T-helper 17 cell (primary cell): ENCODE measurements at places on chromosomes 7 and 10. TPM values are rescaled to one million over a fixed set of nuclear protein-coding genes. Genes with fewer than 3 reads are reported as not detected.

GRCh38 chr7:24572016-24572392 is 1.2 kb upstream of the PALS2 start:
- peaks cover 3% of the 10 kb centered on the region for H3K36me3 ChIP-seq
- H3K27ac ChIP-seq: peak overlapping the region; percentile 62
- no peak for DNase-seq
- H3K27me3 ChIP-seq: peaks cover 22% of the 10 kb centered on the region
- peak overlapping the region; percentile 92 for H3K4me3 ChIP-seq

Gene SPOCK2
- total RNA-seq: 603 TPM

Gene GRID1
- total RNA-seq: not detected

DNA sequence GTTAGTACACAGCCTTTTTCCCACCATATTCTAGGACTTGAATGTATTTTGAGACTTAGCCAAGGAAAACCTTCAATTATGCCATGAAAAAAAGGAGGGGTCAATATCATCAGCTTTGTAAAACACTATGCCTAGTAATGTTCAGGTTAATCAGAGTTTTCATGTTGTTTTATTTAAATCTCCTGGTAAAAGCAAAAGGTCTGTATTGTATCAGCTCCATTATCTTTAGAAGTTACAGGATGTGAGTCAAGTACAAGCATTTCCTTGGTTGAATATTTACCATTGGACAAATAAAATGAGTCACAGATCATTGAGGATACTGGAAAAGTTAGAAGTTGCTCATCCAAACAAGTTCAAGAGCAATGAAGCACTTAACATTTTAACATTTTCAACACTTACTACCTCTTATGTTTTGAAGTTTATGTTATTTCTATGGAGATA is 89.9 kb upstream of the CAPZA2 start:
- no peak overlapping the region for H3K27ac ChIP-seq
- peaks cover 45% of the 10 kb centered on the region for H3K27me3 ChIP-seq
- H3K36me3 ChIP-seq: no peaks in the 10 kb centered on the region
- H3K4me1 ChIP-seq: no peaks in the 10 kb centered on the region
- H3K4me3 ChIP-seq: no peak overlapping the region

Gene FOXL3
- not detected for total RNA-seq

Gene MINDY4
- total RNA-seq: 1.6 TPM

- no peak for DNase-seq
- H3K4me1 ChIP-seq: peaks cover 44% of the 10 kb centered on the region
- H3K4me3 ChIP-seq: no peak overlapping the region
- H3K27ac ChIP-seq: peak overlapping the region; percentile 43
Observed at GRCh38 chr10:35368485-35369048, 32.3 kb downstream of the CCNY start.

DNA sequence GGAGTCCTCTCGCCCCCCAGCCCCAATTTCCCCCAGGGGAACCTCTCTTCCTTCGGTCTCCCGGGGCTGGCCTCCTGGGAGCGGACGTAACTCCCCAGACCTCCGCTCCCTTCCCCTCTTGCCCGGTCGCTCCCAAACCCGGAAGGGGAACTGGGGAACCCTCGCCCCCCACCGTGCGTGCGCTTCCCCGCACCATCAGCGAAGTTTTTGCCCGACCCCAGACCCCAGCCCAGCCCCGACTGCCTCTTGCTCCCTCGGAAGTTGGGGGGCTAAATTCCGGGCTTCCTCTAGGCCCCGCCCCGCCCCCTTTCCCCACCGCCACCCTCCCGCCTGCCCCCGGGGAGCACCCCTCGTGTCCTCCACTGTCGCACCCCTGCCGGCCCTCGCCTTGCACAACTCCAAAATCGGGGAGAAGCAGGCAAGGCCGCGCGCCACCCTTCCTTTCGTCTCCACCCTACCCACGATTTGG is 436 bp downstream of the GNB2 start:
- H3K4me3 ChIP-seq: peak overlapping the region; percentile 98
- H3K36me3 ChIP-seq: peaks cover 4% of the 10 kb centered on the region
- peak overlapping the region; percentile 95 for H3K27ac ChIP-seq
- no peaks in the 10 kb centered on the region for H3K27me3 ChIP-seq
- H3K4me1 ChIP-seq: peaks cover 28% of the 10 kb centered on the region

- H3K4me3 ChIP-seq: peak within 1 kb of the TSS; percentile 89
- H3K27me3 ChIP-seq: peaks cover 56% of the 10 kb centered on the region
- no peak within 1 kb of the TSS for H3K27ac ChIP-seq
Observed at GRCh38 chr10:80356563-80356988, at the start of the genes DYDC1 and DYDC2. DYDC1 (minus strand) TSS chr10:80356755; CDS start chr10:80352601, 4,154 bp downstream. DYDC2 (plus strand) TSS chr10:80356781; CDS start chr10:80362444, 5,663 bp downstream.

GRCh38 chr7:132871419-132871818 is 210.5 kb downstream of the CHCHD3 start:
- H3K27ac ChIP-seq: no peak overlapping the region
- peaks cover 5% of the 10 kb centered on the region for H3K4me1 ChIP-seq
- no peaks in the 10 kb centered on the region for H3K27me3 ChIP-seq
- DNase-seq: no peak
- H3K4me3 ChIP-seq: no peak overlapping the region

GRCh38 chr10:61899997-61900828 is 1.3 kb upstream of the ARID5B start:
- H3K4me1 ChIP-seq: peaks cover 38% of the 10 kb centered on the region
- peak overlapping the region; percentile 93 for H3K27ac ChIP-seq
- H3K27me3 ChIP-seq: no peaks in the 10 kb centered on the region
- H3K36me3 ChIP-seq: peaks cover 4% of the 10 kb centered on the region

Gene FBXW4
- total RNA-seq: 74.1 TPM

Gene IRF5
- 13.6 TPM for total RNA-seq

DNA sequence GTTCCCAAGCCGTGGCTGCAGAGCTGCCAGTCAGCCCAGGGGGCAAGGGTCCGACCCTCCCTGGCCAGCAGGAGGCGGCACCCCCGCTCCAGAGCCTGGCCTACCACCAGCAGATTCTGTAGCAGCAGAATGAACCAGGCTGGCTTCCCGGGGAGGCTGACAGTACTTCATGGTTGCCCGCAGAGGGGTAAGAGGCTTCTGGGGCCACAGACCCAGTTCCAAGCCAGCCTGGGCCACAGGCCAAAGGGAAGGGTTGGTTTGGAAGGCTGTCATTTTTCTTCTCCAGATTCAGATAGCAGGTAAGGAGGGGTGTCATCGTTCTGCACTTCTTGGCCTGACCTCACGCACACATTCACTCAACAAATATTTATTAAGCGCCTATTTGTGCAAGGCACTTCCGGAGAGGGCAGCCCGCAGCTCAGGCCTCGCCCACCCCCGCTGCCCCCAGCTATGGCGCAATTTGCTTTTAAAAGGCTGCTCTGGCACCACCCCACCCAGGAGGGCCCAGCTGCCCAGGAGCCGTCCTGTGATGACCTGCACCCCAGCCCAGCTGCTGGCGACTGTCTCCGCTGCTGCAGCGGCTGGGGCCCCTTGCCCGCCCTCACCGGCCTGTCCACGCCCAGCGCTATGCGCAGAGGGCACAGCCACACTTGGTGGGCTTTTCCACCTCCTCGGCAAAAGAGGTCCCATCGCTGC is 168.5 kb downstream of the LCOR start:
- H3K36me3 ChIP-seq: no peaks in the 10 kb centered on the region
- no peak overlapping the region for H3K27ac ChIP-seq
- H3K4me3 ChIP-seq: no peak overlapping the region
- peaks cover 4% of the 10 kb centered on the region for H3K27me3 ChIP-seq

GRCh38 chr7:66542049-66542448 is 86.6 kb upstream of the KCTD7 start:
- H3K27ac ChIP-seq: no peak overlapping the region
- no peak overlapping the region for H3K4me3 ChIP-seq
- peaks cover 8% of the 10 kb centered on the region for H3K4me1 ChIP-seq
- DNase-seq: no peak

- peaks cover 21% of the 10 kb centered on the region for H3K27me3 ChIP-seq
- H3K4me1 ChIP-seq: peaks cover 4% of the 10 kb centered on the region
- H3K36me3 ChIP-seq: peaks cover 2% of the 10 kb centered on the region
- no peak overlapping the region for H3K4me3 ChIP-seq
- H3K27ac ChIP-seq: peak overlapping the region; percentile 34
Observed at GRCh38 chr10:45241865-45242520, 73.4 kb downstream of the OR13A1 start.

DNA sequence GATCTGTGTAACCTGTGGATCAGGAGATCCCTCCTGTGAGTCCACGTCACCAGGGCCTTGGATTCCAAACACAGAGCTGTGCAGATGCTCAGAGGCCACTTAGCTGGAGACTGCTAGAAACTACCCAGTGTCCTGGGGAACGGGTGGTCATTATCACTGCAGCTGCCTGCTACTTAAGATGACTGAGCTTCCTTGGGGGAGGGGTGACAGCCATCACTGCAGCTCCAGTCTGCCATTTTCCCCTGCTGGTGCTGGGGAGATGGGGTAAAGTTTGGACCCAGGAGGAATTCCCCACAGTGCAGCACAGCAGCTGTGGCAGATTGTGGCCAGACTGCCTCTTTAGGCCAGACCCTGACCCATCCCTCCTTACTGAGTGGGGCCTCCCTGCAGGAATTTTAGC is 78.8 kb upstream of the VOPP1 start:
- no peak for DNase-seq
- H3K4me3 ChIP-seq: no peak overlapping the region
- H3K27me3 ChIP-seq: peaks cover 26% of the 10 kb centered on the region
- no peak overlapping the region for H3K27ac ChIP-seq

Gene HYAL4
- total RNA-seq: not detected

DNA sequence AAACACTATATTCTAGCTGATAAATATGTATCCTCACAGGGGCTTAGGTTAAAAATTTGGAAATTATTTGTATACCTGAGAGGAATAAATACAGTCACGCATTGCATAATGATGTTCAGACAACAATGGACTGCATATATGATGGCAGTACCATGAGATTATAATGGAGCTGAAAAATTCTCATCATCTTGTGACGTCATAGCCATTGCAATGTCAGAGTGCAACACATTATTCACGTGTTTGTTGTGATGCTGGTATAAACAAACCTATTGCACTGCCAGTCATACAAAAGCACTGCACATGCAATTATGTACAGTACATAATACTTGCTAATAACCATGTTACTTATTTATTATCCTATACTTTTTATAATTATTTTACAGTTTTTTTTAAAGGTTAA is 31.4 kb downstream of the STEAP1B start:
- no peaks in the 10 kb centered on the region for H3K4me1 ChIP-seq
- H3K36me3 ChIP-seq: no peaks in the 10 kb centered on the region
- H3K27me3 ChIP-seq: peaks cover 7% of the 10 kb centered on the region
- no peak overlapping the region for H3K27ac ChIP-seq

DNA sequence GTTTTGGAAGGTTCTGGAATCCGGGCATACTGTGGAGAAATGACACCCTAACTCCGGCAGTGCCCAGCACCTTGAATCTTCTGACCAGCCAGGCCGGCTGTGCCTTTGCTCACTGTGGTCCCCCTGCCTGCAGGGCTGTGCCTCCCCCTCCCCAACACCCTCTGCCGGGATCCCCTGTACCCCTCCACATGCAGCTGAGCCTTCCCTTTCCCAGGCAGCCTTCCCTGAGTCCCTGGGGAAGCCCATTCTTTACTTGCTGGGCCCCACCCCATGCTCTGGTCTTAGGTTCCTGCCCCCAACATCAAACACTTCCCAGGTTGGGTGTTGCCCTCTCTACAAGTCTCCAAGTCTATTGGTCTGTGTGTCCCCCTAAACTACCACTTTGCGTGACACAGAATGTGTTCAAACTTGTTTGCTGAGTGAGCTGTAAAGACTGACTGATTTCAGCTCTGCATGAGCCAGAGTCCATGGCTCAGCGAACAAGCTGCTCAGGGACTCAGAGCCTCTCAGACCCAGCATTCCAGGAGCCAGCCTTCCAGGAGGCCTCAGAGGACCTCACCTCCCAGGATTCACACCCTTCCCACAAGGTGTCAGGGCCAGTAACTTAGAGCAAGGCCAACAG is 31.6 kb downstream of the CALML5 start:
- H3K4me1 ChIP-seq: peaks cover 13% of the 10 kb centered on the region
- peaks cover 4% of the 10 kb centered on the region for H3K36me3 ChIP-seq
- no peak for DNase-seq
- H3K27me3 ChIP-seq: peaks cover 16% of the 10 kb centered on the region

Gene RSBN1L
- total RNA-seq: 19.6 TPM

Gene TBC1D12
- total RNA-seq: 1.9 TPM

- H3K27ac ChIP-seq: peak overlapping the region; percentile 91
- peak; percentile 53 for DNase-seq
- H3K36me3 ChIP-seq: no peaks in the 10 kb centered on the region
- peak overlapping the region; percentile 91 for H3K4me3 ChIP-seq
Observed at GRCh38 chr10:5692461-5693358, 8.1 kb downstream of the TASOR2 start.
